Lung (tissue), 17 donors: ENCODE measurements at places on chromosomes 5 and 9. TPM values are rescaled to one million over a fixed set of nuclear protein-coding genes. Genes with fewer than 3 reads are reported as not detected.

- DNase-seq = no peak
- no peaks in the 10 kb centered on the region for H3K27me3 ChIP-seq
- H3K4me3 ChIP-seq = no peak overlapping the region
- H3K36me3 ChIP-seq = no peaks in the 10 kb centered on the region
- H3K4me1 ChIP-seq = peaks cover 7% of the 10 kb centered on the region
- H3K27ac ChIP-seq = no peak overlapping the region
Observed at GRCh38 chr9:27094640-27095298, 14.3 kb upstream of the TEK start.

GRCh38 chr5:10655972-10656830, 92.3 kb downstream of the ANKRD33B start:
- H3K4me3 ChIP-seq = no peak overlapping the region
- H3K36me3 ChIP-seq = no peaks in the 10 kb centered on the region
- DNase-seq = no peak
- no peaks in the 10 kb centered on the region for H3K4me1 ChIP-seq
- no peak overlapping the region for H3K27ac ChIP-seq
- peaks cover 7% of the 10 kb centered on the region for H3K27me3 ChIP-seq

Gene FCN1
- polyA plus RNA-seq = 149 TPM

Gene CTSV
- 0.61 TPM for polyA plus RNA-seq
